Right renal pelvis (tissue), 4 donors: ENCODE measurements at places on chromosomes 1 and 21.

GRCh38 chr1:7535934-7536878 lies 234.9 kb upstream of the VAMP3 start:
- no peak for DNase-seq

GRCh38 chr1:86687595-86687994 lies 16.8 kb upstream of the SH3GLB1 start:
- DNase-seq = no peak

DNA sequence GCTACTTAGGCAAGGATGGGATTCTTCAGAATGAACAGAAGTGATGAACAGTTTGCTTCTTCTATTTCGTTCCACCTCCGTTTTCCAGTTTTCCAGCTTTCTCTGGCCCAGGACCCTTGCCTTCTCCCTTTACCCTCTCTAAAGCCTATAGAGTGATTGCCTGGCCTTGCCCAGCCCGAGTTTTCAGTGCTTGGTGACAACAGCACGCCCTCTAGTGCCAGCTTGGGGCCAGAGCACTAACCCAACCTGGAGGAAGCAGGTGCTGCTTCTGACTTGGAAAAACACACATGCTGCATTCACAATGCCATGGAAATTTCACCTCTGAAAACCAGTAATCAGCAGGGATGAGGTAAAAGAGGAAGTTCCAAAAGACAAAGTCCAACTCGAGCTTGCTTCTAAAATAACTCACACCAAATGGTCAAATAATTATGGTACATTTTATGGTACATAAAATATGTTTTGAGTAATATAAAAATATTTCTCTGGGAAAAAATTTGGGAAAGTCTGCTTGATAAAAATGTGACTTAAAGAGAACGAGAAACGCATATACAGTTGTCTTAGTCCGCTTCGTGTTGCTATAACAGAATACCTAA lies 26.1 kb downstream of the UBE2T start:
- peak; percentile 68 for DNase-seq

DNA sequence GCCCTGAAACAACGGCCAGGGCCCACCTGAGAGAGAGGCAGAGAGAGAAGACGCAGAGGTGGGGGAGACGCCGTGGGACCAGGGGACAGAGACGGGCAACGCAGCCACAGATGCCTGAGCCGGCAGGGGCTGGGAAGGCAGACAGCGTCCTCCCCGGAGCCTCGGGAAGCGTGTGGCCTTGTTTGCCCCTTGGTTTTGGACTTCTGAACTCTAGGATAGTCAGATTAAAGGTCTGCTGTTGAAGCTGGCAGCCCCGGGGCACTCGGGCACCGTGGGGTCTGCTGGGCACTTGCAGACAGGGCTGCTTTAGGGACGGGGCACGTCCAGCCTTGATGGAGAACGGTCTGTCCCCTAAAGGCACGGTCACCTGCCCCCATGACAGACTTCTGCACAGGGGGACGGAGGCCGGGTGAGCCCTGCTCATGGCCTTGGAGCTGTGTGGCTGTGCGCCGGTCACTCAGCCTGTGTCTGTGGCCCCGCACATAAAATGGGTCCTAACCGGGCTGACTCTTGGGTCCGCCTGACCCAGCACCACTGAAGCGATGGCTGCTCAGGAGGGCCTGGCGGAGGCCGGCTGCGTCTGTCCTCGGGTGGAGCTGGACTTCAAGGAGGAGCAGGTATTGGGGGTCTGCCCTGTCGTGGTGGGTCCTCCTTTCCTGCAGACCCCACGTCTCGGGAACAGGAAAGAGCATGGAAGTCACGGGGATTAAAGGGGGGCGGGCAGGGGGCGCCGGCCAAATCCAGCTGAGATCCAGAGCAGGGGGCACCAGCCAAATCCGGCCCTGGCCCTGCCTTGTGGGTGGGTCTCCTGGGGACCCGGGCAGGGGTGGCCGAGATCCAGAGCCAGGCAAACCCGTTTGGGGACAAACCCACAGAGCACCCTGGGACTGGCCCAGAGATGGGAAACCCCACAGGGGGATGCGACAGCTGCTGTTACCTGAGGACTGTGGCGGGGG lies 9.6 kb upstream of the RNF223 start:
- no peak for DNase-seq

GRCh38 chr1:225425201-225425786 lies 2.5 kb downstream of the LBR start:
- no peak for DNase-seq

DNA sequence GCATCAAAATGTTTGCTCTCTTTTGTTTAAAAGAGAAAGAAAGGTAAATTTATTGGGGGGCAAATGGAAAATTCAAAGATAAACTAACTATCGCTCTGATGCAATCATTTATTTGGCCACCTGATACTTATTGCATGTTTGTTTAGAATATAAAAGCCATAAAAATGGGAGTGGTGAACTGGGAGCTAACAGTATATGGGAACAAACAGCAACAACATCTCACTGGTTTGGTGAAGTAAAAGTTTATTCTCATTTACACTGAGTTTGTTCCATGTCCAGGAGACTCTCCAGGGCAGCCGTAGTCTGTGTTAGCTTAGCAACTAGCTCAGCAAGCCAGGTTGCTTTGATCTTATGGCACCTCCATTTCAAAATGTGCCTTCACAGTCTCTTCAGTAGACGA lies 20.4 kb downstream of the C4BPA start:
- DNase-seq = no peak

DNA sequence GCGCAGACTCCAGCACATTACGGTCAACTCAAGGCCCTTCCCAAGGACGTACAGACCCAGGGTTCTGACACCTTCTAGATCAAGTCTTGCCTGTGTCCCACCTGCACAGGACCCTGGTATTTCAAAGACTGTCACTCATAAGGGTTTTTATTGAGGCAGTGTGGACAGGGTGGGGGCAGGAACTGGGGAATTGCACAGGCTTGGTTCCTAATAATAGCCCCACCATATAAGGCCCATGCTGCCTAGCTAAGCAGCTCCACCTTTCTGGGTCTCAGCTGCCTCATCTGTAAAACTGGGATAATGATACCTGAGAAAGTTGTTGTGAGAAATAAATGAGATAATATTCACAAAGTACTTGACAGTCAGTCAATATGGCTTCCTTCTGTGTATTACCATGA lies 55.3 kb upstream of the PUM1 start:
- DNase-seq = no peak

DNA sequence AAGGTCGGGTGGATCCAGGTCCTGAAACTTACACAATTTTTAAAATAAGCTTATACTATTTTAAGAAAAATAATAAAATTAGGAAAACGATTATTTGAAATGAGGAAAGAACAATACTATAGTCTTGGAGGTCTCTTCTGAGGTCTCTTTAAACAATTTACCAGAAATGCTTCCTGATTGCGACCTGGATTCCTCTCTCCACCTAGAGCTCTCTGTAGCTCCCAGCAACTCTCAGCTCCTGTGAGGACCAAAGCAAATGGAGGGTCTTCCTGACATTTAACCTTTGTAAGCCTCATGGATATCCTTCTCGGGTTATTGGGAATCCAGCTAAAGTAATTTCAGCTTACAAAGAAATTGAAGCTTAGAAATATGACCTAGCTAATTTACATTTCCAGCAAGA lies 886 bp downstream of the BTBD8 start:
- no peak for DNase-seq

- no peak for DNase-seq
Measured at GRCh38 chr1:181538836-181539235, 55.5 kb downstream of the CACNA1E start.

DNA sequence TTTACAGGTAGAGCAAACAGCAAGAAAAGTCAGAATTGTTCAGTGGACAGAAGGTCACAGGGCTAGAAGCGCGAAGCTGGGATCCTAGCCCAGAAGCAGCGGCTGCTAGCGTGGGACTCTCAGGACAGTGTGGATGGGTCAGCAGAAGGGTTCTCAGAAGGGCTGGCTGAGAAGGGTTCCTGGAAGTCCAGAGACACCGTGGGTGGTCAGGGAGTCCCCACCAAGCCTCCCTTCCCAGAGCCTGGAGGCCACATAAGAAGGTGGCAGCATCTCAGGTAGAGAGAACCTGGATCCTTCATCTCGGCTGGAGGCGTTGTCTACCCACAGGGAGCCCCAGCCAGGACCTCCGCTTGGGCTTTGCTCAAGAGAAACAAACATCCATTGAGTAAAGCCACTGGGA lies 696.3 kb downstream of the PTPRU start:
- DNase-seq = no peak

DNA sequence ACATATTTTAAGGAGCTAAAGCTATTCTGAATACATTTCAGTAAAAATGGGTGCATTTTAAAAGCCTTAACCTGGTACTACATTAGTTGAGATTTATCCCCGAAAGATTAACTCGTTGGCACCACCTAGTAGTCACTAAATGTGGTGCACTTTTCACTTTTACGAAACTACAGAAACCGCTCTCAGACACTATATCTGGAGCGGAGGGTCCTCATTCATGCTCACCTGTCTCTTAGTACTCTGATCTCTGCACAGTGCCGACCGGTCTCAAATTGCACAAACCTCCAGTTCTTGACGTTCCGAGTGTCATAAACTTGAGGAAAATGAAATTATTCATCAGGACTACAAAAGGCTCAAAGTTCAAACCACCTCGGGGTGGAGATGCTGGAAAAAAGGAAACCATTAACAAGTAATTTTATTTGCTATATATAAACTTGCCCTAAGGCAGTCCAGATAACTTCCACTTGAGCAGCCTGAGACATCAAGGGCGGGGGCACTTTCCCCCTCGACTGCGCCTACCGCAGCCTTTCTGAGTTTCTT lies 722 bp downstream of the LZIC start:
- DNase-seq = no peak

GRCh38 chr21:40200946-40201345 lies 333.7 kb downstream of the PCP4 start:
- no peak for DNase-seq

DNA sequence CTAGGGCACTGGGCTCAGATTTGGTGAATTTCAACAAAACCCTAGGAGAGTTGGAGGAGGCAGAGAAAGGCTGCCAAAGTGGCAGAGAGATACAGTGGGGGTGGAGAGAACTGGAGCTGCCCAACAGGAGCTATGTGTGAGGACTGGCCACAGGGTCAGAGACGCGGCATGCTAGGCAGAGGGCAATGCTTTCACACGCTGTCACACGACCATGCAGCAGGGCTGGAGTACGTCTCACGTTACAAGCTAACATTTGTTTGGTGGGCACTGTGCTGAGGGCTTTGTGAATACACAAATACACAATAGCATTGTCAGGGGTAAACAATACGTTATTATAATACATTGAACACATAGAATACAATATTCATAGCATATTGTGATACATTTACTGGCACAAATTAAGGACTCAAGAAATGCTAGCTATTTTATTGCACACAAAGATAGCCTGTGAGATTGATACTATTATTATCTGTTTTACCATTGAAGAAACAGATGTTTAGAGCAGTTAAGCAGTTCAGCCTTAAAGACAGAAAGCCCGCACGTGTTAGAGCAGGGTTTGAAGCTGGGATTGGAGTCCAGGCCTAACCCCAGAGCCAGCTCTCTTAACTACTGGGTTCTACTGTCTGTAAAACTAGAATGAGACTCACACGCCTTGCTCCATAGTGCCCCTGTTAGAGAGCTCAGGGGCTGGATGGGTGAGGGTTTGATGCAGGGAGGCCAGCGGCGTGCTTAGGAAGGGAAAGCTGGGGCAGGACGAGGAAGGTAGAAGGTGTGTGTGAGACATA lies 4.5 kb downstream of the RAB7B start:
- DNase-seq = no peak

DNA sequence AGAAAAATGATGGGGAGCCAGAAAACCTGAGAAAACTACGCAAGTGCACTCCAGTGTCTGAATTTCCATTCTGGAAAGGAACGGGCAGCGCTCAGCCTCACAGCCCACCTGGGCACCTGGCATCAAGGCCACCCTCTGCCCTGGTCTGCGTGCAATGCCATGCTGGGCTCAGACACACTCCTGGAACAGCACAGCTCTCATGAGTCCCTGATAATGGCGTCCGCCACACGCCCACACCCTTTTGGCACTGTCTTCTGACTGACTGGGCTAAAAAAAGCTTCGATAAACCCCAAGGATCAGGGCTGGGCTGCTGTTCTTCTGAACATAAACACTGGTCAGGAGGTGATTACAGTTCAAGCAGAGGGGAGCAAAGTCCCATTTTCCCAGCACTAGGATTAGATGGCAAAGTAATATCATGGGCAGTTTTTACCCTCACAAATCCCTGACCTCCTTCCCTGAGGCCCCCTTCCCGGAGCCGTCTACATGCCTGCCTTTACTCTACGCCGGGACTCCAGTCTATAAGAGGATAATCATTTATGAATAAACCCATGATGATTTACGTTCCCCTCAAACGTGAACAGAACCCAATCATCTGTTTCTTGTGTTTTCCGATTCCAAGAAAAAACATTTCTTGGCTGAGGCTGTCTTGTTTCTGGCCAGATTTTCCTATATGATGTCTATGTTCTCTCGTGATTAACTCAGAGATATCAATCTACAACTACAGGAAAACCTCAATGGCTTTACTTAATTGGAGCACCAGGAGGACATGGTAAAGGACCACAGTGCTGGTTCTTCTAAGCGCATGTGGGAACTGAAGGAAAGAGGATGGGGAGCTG lies 22.6 kb downstream of the RCAN1 start:
- no peak for DNase-seq

DNA sequence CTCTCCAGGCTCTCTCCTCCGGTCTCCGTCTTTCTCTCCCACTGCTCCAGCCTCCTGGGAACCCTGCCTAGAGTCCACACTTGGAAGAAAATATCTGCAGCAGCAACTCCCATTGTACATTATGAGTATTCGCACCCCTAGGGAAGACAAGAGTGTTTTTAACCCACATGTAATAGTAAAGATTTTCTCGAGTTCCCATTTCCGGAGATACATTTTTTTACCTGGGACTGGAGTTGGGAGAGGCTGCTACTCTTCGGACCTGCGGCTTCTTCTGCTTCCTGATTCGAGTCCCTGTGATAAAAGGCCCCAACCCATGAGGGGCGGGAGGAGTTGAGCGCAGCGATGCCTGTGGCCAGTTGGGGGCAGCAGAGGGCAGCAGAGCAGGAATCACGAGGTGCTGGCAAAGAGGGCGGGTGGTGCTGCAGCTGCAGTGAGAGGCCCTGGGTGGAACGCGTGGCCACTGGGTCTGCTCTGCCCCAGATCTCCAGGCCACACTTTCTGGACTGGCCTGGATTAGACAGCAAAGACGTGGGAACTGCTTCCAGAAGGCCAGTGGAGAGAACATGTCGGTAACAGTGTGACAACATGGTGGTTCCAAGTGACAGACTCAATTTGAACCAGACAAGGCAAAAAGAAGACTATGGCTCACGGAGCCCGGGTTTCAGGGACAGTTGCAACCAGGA lies 221.0 kb upstream of the CSF3R start:
- peak; percentile 66 for DNase-seq

GRCh38 chr1:216005916-216006315 lies 417.3 kb downstream of the USH2A start:
- no peak for DNase-seq

- DNase-seq = no peak
Measured at GRCh38 chr21:33789697-33790096, 125.9 kb downstream of the ATP5PO start.
